ENCODE measurements at places on chromosomes 7 and 10. TPM values are rescaled to one million over a fixed set of nuclear protein-coding genes. Genes with fewer than 3 reads are reported as not detected.

DNA sequence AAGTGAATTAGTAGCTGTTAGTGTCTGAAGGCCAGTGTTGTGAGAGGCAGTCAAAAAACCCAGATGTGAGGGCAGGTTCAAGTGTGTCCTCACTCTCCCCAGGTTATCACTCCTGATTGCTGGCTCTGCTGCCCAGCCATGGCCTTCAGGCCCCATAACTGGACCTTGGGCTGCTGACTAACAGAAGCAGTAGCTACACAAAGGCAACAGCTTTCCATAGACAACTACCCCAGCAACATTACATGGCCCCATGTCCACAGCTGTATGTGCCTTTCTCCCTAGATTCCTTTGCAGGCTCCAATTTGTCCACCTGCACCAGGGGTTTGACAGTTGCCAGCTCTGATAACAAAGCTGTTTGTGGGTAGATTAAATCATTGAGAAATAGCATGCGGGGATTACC lies 297.8 kb downstream of the ARL4A start:
- DNase-seq: no peak

GRCh38 chr7:40542982-40543741 lies 408.4 kb downstream of the SUGCT start:
- no peak for DNase-seq

- no peak for DNase-seq
These were observed 98.0 kb upstream of the PDCD4 start for GRCh38 chr10:110773693-110774068.

DNA sequence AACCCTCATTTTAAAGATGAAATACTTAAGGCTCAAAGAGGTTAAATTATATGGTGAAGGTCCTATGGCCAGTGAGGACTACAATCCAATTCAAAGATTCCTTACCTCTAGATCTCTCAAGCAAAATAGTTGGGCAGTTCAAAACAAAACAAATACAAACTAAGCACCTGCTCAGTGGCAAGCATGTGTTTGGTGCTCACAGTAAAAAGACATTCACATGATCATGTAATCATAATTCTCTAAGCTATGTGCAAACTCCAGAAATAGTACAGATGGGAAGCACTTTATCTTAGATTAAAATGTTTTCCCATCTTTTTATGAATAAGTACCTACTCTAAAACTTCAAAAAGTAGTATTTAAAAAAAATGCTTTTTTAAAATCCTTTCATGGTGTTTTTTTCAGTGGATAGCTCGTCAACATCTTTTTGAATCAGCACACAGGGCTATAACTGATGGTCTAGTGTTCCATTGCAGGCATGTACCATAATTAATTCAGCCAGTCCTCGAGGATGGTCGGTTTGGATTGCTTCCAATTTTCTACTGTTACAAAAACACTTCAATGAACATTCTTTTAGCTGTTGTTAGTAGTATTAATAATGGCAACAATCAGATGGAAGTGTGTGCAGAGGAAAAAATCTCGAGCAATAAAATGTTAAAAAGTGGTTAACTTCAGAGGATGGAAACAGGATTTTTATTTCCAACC lies 58.4 kb downstream of the CHCHD3 start:
- DNase-seq: no peak

DNA sequence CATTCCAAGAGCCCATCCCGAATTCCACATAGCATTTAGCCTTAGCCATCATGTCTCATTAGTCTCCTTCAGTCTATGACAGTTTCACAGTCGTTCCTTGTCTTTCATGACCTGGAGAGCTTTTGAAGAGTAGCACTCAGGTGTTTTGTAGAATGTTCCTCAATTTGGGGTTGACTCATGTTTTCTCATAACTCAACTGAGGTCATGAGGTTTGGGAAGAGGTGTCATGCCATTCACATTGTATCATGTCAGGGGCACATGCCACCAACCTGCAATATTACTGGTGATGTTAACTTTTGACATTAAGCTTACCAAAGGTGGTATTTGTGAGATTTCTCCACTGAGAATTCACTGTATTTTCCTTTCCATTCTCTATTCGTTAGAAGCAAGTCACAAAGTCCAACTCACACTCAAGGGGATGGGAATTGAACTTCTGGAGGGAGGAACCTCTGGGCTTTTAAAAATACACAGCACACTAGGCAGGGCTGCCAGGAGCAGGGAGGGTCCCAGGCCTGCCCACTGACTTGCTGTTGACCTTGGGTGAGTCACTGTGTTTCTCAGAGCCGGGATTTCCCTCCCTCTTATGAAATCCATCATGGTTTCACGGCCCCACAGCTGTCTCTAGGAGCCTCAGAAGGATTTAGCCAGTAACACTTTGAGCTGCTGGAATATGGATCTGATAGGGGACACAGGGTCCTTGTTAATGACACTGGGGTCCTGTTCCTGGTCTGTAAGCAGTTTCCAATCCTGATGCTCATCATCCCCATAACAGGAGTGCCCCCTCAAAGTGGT lies 74.4 kb upstream of the TCF7L2 start:
- DNase-seq: no peak

- no peak for DNase-seq
These were observed 77.5 kb upstream of the CACUL1 start for GRCh38 chr10:118832241-118832651.

GRCh38 chr7:116231949-116232348 lies 21.6 kb downstream of the TES start:
- DNase-seq: no peak

GRCh38 chr7:116601426-116601825 lies 70.6 kb upstream of the MET start:
- DNase-seq: no peak

DNA sequence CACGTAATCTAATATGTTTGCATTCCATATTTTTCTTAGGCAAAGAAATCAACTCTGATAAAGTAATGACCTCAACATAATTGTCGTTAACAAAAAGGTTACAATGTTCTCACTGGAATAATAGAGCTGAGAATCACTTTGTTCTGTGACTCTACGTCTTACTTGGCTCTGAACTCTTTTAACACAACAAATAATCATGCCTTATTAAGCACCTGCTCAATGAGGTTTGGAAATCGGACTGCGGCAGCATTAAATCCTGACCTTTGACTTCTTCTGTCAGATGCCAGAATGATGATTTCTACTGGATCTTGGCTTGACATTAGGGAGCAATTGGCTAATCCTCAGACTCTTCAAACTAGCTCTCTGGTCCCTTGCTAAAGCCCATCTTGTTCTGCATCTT lies 233.6 kb downstream of the SEMA3D start:
- DNase-seq: no peak

DNA sequence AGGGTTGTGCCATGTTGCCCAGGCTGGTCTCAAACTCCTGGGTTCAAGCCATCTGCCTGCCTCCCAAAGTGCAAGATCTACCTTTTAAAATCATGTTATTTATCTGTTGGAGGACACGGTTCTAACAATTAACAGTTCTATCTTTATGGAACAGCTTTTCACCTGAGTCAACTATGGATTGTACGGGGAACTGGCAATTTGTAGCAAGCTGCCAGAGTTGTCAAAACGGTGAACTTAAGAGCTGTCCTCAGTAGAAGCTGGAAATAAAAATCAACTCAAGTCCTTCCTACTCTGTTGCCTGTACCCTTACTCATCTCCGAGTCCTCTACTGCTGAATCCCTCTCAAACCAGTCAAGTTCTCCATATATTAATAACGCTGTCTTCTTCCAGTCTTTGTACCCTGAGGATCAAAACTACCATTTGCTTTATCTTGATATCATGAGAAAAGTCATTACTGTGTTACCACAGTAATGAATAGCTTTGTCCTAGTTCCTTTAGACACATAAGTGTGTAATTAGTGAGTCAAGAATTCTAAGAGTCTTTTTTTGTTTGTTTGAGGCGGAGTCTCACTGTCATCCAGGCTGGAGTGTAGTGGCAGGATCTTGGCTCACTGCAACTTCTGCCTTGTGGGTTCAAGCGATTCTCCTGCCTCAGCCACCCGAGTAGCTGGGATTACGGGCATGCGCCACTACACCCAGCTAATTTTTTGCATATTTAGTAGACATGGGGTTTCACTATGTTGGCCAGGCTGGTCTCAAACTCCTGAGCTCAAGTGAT lies 28.2 kb downstream of the HBP1 start:
- DNase-seq: no peak

DNA sequence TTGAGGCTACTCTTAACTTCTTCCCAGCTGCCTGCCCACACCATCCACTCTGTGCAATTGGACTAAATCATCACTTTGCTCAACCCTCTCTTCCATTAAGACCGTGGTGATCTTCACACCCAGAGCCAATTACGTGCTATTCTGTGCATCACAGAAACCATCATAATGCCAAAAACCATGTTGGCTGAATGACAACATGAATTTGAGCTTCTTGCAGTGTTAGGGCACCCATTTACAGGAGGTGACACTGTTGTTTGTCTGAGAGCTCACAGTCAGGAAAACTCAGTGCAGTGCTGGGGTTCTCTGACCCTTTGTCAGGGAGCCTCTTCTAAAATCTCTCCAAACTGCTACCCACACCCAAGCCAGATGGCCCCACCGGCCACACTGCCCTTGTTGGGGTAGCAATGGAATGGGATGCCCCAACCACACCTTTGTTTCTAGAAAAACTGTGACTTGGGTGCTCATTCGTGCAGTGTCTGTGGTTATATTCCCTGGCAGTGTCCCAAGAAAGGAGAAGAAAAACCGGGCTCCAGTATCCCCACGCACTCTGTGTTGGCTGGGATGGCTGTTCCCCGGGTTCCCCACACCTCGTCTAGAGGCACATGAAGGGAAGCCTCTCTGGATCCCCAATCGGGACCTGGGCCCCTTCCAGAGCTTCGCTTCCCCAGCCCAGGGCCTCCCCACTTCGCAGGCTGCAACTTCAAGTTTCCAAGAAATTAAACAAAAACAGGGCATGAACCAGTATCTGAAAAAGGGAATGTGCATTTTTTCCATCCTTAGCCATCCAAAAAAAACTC lies 2.0 kb upstream of the TNS3 start:
- no peak for DNase-seq

DNA sequence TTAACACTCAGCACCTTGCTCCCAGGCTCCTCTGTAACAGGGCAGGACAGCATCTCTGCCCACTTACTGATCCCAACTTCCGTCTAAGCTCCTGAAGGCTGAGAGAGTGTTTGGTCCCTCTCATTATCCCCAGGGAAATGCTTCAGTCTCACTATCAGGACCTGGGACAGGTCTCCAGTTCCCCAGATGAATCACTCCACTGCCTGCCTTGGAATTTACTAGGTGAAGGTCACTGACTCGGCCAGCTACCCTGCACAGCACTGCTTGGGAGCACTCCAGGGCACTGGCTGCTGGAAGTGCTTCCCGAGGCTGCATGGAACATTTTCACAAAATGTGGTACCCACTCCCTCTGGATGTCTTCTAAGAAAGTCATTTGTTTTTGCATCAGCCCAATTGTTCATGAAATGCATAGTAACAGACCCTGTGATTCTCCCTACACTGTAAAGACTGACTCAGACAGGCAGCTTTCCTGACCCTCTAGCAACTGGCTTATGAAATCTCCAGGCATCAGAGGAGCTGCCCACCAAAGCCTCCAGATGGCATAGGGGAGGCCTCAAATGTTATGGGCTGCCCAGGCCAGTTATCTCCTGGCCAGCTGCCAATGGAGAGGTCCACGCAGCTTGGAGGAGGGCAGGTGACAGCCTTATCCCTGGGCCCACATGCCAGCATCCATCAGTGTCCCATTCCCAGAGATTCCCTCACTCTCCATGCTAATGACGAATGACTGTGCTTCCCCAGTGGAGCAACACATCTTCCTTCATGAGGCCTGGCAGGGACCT lies 89.1 kb downstream of the GFRA1 start:
- DNase-seq: no peak

GRCh38 chr7:107708956-107709355 lies 35.0 kb upstream of the CBLL1 start:
- DNase-seq: no peak

DNA sequence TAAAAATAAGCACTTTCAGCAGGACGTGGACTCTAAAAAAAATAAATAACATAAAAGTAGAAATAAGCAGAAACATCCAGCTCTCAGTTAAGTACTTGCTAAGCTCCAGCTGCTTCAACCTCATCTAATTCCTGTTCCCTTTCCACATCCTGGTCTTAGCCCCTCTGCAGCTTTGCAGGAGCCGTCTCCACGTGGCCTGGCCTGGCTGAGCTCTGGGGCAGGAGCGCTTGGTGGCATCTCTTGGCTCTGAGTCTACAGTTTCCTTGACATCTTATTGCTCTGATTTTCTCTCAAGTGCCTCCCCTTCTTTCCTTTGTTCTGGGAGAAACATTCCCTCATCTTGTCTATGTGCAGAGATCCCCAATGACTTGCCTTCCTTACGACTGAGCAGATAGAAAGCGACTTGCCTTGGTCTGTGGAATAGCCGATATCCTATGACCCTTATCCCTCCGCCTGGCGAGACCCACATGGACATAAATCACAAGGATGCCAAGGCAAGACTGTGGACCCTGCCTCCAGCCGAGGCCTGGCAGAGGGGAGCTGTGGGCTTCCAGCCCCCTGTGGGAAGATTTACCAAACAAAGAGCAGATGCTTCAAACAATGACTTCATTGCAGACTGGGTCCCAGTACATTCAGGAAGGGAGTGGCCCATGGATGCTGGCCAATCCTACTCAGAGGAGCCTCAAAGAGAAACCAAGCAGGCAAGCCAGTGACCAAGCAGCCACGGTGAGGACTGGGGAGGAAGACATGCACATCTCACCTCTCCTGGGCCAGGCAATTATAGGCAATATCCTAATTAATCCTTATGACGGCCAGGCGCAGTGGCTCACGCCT lies 61.9 kb downstream of the SPOCK2 start:
- no peak for DNase-seq

- no peak for DNase-seq
These were observed 65.8 kb upstream of the SKAP2 start for GRCh38 chr7:26930201-26930600.

DNA sequence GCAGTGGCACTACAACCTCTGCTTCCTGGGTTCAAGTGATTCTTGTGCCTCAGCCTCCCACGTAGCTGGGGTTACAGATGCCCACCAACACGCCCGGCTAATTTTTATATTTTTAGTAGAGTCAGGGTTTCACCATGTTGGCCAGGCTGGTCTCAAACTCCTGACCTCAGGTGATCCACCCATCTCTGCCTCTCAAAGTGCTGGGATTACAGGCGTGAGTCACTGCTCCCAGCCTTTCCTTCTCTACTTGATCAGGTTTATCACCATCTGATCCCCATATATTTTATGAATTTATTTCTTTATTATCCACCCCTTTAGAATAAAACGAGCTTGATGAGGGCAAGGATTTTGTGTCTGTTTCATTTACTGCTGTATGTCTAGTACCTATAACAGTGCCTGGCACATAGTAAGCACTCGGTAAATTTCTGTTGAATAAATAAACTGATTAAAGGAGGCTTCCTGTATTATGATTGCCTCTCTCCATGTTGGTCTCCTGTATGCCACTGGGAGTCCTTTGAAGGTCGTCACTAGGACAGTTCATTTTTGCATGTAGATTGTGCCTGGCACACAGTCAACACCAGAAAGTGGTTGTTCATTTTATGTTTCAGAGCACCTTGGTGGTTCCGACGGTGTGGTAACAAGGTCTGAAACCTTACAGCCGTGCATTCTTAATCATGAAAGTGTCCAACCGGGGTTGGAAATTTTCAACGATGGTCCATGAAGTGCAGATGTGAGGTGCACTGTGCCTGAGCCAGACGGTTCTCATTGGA lies 9.6 kb upstream of the EIF3A start:
- no peak for DNase-seq

Gene GHRHR
- total RNA-seq: not detected

Gene RBP3
- total RNA-seq: not detected

Gene COL1A2
- total RNA-seq: not detected

Gene PTPN20
- total RNA-seq: not detected

Gene GRID2IP
- 0.41 TPM for total RNA-seq

Gene HGF
- not detected for total RNA-seq

Gene HOXA10
- total RNA-seq: not detected

Gene PAPOLB
- total RNA-seq: 0.07 TPM

Gene KIAA1217
- total RNA-seq: not detected

Gene GCK
- total RNA-seq: not detected

Gene GJC3
- not detected for total RNA-seq

Gene PNLIPRP1
- total RNA-seq: not detected

Gene C7orf57
- total RNA-seq: 0.29 TPM

Gene LAMTOR4
- total RNA-seq: 207 TPM
